ENCODE measurements at places on chromosomes 12 and 14.

- no peak for DNase-seq
Measured at GRCh38 chr12:68178774-68179439, 19.4 kb upstream of the IFNG start.

DNA sequence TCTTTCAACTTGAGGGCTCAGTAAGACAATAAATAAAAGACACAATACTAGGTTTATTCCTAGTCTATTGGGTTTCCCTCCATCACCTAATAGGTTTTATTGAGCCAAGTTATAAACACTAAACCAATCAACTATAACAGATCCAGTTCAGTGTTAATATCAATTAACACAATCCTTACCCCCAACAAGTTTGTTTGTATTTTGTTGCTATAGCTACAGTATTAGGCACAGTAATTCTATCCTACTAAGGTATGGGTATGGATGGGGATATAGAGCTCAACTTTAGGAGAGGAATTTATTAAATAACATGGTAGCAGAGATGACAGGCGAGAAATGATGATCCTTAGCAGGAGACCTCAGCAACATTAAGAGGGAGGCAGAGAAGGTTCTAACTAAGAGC, 13.3 kb downstream of the PPP4R3A start:
- DNase-seq = no peak

DNA sequence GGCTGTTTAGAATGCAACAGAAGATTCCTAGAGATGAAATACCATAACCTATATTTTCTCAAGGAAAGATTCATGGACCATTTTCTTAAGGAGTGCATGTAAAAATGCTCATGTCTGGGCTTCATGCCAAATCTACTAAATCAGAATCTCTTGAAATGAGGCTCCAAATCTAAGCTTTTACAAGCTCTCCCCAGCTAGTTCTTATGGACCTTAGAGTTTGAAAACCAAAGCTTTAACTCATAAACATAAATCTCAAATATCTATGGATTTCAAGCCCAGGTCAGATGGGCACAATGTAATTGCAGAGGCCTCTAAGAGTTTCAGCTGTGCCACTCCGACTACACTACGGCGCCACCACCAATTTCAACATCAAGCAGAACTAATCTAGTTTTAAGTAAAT, 117.3 kb upstream of the CAND1 start:
- DNase-seq = no peak

- DNase-seq = peak; percentile 78
Measured at GRCh38 chr12:68040450-68041075, 51.3 kb downstream of the IFNG-AS1 start.

GRCh38 chr12:989751-990660, 1.0 kb upstream of the ERC1 start:
- peak; percentile 4 for DNase-seq

GRCh38 chr14:95489214-95490137, 27.0 kb downstream of the SYNE3 start:
- DNase-seq = no peak

GRCh38 chr12:27844366-27845090, 64.5 kb upstream of the MANSC4 start:
- DNase-seq = no peak

DNA sequence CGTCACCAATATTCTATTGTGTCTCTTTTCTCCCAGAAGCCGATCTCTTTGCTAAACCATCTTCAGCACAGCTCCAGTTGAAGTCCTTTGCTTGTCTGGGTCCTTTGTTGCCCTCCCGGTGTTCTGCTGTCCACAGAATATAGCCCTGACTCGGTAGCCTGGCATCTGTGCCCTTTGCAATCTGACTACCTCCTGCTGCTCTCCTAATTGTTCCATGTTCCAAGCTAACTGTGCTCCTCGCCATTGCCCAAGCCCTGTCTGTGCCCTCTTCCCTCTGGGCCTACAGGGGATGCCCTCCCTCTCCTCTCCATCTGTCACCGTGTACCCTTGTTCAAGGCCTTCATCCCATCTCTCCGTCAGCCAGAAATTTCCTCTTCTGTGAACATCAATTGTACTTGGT, 306.3 kb downstream of the APAF1 start:
- no peak for DNase-seq

- DNase-seq = no peak
Measured at GRCh38 chr12:50538182-50538581, 33.4 kb downstream of the DIP2B start.
